ENCODE measurements at places on chromosomes 5 and 9. TPM values are rescaled to one million over a fixed set of nuclear protein-coding genes. Genes with fewer than 3 reads are reported as not detected.

- H3K27me3 ChIP-seq, result no peaks in the 10 kb centered on the region
- H3K4me1 ChIP-seq, result peaks cover 19% of the 10 kb centered on the region
- H3K4me3 ChIP-seq, result no peak overlapping the region
- H3K27ac ChIP-seq, result no peak overlapping the region
- no peaks in the 10 kb centered on the region for H3K36me3 ChIP-seq
- DNase-seq, result no peak
Observed at GRCh38 chr5:174572591-174572990, 151.8 kb upstream of the MSX2 start.

DNA sequence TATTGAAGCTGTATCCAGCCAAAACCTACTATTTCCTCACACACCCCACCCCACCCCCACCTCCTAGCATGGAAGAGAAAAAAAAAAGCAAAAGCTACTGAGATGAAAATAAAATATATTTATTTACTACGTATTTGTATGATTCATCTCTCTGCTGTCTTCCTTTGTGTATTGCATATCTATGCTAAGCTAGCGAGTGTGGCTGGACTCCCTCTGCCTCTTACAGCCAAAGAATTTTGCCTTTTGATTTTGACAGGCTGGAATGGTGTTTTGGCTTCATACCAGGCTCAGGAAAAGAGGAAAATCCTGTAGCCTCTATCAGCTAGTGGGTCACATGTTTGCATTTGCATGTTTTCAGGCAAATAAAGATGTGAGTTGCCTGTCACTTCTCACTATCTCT, 2.2 kb downstream of the ABLIM3 start:
- DNase-seq, result no peak
- no peaks in the 10 kb centered on the region for H3K36me3 ChIP-seq
- peak overlapping the region; percentile 80 for H3K4me3 ChIP-seq
- H3K4me1 ChIP-seq, result no peaks in the 10 kb centered on the region

DNA sequence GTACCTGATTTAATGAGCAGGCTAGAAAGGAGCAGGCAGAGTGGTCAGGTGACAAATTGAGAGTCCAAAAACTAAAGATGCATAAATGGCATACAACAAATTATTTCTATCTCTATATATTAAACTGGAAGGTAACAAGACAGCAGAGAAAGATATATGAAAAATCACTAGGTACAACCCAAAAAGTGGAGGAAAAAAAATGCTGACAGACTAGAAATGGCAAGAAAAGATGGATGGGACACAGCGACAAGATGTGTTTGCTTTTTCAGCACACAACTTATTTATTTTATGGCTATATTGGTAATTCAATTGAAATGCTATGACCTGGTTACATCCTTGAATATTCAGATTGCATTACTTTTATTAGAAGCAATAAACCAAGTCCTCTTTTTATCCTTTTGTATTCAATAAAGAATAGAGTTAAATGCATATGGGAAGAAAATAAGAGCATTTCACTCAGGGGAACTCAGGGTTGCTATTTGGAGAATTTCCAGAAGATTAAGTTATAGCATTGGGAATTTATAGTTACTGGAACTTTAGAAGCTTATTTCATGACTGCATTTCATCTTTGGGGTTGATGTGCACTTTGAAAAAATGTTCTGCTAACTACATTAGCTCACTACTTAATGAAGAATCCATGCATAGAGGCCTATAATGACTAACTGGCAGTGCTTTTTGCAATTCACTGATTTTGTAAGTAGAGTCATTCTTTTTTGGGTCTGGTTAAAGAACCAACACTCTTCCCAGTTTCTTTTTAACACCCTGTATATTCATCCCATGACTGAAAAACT, 566.6 kb upstream of the TUSC1 start:
- no peaks in the 10 kb centered on the region for H3K36me3 ChIP-seq
- no peak for DNase-seq
- H3K27ac ChIP-seq, result no peak overlapping the region
- no peak overlapping the region for H3K4me3 ChIP-seq

DNA sequence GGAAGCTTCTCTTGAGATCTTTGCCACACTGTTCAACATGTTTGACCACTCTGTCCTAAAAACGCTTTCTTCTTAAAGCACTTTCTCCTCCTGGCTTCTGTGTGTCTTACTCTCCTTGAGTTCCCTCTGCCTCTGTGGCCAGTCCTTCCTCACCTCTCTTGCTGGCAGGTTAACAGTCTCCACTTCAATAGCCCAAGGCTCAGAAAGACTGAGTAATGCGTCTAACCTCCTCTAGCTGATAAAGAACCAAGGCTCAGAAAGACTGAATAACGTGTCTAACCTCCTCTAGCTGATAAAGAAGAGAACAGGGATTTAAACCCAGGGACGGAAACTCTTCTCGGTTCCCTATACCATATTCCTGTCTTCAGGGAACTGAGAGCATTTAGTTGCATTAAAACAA, 205.2 kb downstream of the AOPEP start:
- no peak for DNase-seq
- no peak overlapping the region for H3K4me3 ChIP-seq
- H3K36me3 ChIP-seq, result no peaks in the 10 kb centered on the region
- no peak overlapping the region for H3K27ac ChIP-seq
- H3K27me3 ChIP-seq, result no peaks in the 10 kb centered on the region
- peaks cover 14% of the 10 kb centered on the region for H3K4me1 ChIP-seq

GRCh38 chr5:151213803-151214613, 9.9 kb downstream of the CCDC69 start:
- H3K4me1 ChIP-seq, result no peaks in the 10 kb centered on the region
- no peaks in the 10 kb centered on the region for H3K27me3 ChIP-seq
- H3K4me3 ChIP-seq, result no peak overlapping the region
- H3K36me3 ChIP-seq, result no peaks in the 10 kb centered on the region

DNA sequence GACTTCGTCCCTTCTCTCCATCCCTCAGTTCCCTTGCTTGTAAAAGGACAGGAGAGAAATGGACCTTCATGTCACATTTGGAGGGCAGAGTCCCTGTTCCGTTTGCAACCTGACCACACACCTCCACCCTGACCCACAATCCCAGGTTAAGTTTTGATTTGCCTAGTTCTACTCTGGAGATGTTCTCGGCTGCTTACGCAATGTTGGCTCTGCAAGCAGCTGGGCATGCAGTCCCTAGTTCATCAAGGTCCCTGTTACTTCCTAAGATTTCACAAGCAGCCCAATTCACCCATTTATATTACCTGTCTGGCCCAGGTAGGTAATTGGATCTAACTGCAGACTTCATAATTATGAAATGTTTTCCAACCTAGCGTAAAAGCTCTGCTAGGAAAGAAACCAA, 28.8 kb downstream of the SLIT3 start:
- DNase-seq, result no peak
- H3K27me3 ChIP-seq, result no peaks in the 10 kb centered on the region
- H3K4me3 ChIP-seq, result no peak overlapping the region
- H3K36me3 ChIP-seq, result no peaks in the 10 kb centered on the region
- no peaks in the 10 kb centered on the region for H3K4me1 ChIP-seq
- no peak overlapping the region for H3K27ac ChIP-seq

DNA sequence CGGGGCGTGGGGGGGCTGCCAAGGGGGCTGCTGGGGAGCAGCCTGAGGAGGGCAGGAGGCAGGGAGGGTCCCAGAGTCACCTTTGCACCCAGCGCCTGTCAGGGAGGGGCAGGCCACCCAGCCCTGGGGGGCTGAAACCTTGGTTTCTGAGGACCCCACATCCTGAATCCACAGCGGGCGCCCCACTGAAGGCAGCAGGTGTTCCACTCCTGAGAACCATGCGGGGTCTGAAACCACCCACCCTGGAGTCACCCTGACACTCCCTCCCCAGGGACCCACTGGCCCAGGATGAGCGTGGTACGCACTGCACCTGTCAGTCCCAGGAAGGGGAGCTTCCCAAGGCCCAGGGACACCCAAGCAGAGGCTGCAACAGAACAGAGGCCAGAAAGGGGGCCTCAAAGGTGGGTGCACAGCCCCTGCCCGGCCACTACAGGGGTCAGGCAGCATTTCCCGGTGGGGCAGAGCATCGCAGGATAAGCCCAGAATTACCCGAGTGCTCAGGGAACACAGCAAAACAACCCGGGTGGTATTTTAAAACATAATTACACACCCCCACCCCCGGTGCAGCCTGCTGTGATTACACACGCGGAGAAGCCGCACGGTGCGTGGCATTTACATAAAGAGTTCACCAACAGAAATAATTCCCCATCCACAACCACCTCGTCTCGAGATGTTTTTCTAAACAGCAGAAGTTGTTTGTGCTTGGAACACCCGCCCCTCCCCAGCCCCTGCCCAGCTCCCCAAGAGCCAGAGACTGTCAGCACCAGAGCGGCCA, 57.3 kb upstream of the UBAC1 start:
- no peak for DNase-seq
- H3K4me1 ChIP-seq, result no peaks in the 10 kb centered on the region
- no peaks in the 10 kb centered on the region for H3K27me3 ChIP-seq
- H3K36me3 ChIP-seq, result no peaks in the 10 kb centered on the region
- no peak overlapping the region for H3K4me3 ChIP-seq
- H3K27ac ChIP-seq, result peak overlapping the region; percentile 33

DNA sequence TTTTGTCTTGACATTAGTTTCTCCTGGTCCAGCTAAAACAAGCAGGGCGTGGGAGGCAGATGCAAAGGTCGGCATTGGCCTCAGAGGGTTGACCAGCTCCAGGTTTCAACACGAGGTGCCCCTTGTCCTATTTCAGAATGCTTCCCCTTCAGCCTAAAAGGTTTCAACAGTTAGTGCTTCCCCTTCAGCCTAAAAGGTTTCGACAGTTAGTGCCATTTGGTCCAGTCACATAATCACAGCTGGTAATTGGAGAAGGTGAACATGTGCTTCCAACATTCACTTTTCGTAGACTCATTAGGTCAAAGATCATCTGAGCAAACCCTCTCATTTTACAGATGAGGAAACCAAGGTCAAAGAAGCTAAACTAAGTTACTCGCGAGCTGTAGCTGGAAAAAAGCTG, 270.3 kb upstream of the MAP3K1 start:
- H3K27ac ChIP-seq, result no peak overlapping the region
- no peaks in the 10 kb centered on the region for H3K27me3 ChIP-seq
- H3K36me3 ChIP-seq, result no peaks in the 10 kb centered on the region
- H3K4me1 ChIP-seq, result no peaks in the 10 kb centered on the region
- no peak for DNase-seq

- peaks cover 5% of the 10 kb centered on the region for H3K4me1 ChIP-seq
- DNase-seq, result no peak
- H3K27ac ChIP-seq, result no peak overlapping the region
- no peaks in the 10 kb centered on the region for H3K27me3 ChIP-seq
- H3K36me3 ChIP-seq, result no peaks in the 10 kb centered on the region
- H3K4me3 ChIP-seq, result no peak overlapping the region
Observed at GRCh38 chr9:114059047-114059803, 18.9 kb downstream of the AMBP start.

Gene ABO
- 10.4 TPM for total RNA-seq

Gene CRHBP
- 2.1 TPM for total RNA-seq

Gene PCDHB5
- 12.0 TPM for total RNA-seq
